ENCODE measurements at places on chromosomes 4 and X.

GRCh38 chr4:36737691-36738090, 456.3 kb downstream of the DTHD1 start:
- no peak for DNase-seq

DNA sequence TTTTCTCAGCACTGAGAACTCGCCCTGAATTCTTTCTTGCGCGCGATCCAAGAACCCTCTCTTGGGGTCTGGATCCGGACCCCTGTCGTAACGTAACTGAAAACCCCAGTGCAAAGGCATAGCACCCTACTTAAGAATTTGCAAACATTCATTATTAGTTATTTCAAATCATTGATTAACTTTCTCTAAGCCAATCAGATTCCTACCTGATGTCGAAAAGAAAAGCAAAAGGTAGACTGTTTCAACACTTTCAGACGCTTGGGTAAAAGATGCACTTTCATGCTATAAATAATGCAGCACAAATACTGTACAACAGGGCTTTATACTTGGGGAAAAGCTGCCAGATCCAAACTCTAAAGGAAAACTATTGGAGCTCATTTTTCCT, 817 bp upstream of the WDR19 start:
- DNase-seq = no peak

GRCh38 chrX:47169726-47170515, 23.7 kb upstream of the UBA1 start:
- no peak for DNase-seq

GRCh38 chr4:138560448-138560847, 318.3 kb upstream of the SLC7A11 start:
- DNase-seq = no peak
